Mesothelial cell of epicardium (in vitro differentiated cells): ENCODE measurements at places on chromosomes 1 and 21.

GRCh38 chr1:161740921-161741320 is 8.7 kb upstream of the DUSP12 start:
- no peak for DNase-seq

- no peak for DNase-seq
These were observed 25.7 kb upstream of the SLC19A2 start for GRCh38 chr1:169511316-169512005.

DNA sequence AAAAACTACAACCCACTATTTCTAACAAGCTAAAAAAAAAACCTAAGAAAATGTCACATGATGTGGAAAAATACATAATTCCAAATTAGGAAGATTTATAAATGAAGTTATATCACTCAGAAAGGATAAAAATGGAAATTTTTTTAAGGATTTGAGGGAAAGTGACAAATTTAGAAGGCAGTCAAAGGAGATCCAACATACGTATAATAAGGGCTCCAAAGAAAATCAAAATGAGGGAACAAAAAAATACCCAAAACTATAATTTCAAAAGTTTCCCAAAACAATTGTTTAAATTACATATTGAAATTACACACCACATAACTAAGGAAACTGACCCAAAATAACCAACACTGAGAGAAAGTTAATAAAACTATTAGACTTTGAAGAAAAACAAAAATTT is 381.1 kb upstream of the KAZN start:
- DNase-seq: no peak

DNA sequence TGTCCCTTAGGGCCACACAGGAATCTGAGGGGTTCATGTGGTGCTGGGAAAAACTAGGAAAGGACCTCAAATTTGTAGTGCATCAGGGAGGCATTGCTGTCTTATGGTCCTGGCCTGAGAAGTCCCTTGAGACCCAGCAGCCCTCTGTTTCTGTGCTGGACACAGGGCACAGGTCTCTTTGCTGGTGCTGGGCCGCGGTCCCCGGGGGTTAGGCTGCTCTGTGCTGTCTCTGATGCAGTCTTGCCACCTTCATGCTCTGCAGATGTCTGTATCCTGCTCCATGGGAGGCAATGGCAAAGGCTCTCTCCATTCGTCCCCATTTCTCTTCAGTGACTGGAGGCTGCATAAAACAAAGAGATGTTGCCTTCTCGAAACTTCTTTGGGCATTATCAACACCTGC is 13.0 kb downstream of the EDARADD start:
- DNase-seq: no peak

GRCh38 chr1:103576065-103576464 is 4.7 kb downstream of the AMY2B start:
- no peak for DNase-seq

GRCh38 chr1:79777481-79778219 is 771.1 kb upstream of the ADGRL4 start:
- no peak for DNase-seq

GRCh38 chr1:173009597-173009996 is 41.1 kb downstream of the TNFSF18 start:
- no peak for DNase-seq

- DNase-seq: no peak
These were observed 35.0 kb downstream of the UCK2 start for GRCh38 chr1:165862448-165862847.

GRCh38 chr21:44677881-44678280 is 4.1 kb downstream of the KRTAP12-1 start:
- DNase-seq: no peak

- no peak for DNase-seq
These were observed 1.8 kb upstream of the ATP8B2 start for GRCh38 chr1:154323493-154323892.

DNA sequence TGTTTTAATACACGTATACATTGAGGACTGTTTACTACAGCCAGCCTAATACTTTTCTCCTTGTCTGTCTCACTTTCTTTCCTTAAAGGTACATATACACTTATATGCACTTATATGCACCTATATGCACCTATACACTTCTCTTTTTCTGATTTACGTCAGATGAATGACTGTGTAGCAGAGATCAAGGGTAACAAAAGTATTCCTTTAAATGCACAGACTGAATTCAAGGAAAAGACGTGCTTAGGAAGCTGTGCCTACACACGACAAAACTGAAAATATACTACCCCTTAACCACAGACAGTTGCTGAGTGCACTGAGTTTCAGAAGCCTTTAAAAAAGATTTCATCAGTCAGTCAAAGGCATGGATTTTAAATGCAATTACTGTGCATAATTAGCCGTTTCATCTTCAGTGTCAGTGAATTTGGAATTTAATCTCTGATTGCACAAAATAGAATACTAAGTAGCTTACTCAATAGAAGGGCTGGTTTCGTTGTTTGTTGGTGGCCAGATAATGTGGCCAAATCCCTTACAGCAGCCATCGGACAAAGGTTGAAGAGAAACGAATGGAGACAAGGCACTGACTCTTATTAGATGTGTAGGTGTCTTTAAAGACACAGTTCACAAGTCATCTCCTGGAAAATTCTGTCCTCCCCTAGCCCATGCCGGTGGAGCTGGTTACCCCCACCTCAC is 38.3 kb upstream of the TARBP1 start:
- no peak for DNase-seq

- peak; percentile 58 for DNase-seq
These were observed 71.5 kb downstream of the HHAT start for GRCh38 chr1:210400043-210400840.

- no peak for DNase-seq
These were observed 3.4 kb upstream of the NVL start for GRCh38 chr1:224333309-224333926.

DNA sequence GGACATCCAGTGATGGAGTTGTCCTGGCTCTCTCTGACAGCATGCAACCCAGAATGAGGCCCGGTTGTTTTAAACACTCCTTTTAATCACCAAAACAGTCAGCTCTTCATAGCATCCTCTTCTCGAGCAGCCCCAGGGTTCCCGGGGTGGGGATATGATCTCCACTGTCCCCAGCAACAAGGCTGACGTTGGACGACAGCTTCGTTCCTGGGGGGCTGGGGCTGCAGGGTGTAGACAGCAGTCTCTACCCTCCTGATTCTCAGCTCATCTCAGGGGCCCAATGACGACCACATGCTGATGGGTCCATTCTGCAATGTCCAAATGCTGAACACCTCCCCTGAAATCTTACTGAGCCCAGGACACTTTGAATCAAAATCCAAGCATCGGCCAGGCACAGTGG is 27.0 kb downstream of the TRIM11 start:
- DNase-seq: no peak

DNA sequence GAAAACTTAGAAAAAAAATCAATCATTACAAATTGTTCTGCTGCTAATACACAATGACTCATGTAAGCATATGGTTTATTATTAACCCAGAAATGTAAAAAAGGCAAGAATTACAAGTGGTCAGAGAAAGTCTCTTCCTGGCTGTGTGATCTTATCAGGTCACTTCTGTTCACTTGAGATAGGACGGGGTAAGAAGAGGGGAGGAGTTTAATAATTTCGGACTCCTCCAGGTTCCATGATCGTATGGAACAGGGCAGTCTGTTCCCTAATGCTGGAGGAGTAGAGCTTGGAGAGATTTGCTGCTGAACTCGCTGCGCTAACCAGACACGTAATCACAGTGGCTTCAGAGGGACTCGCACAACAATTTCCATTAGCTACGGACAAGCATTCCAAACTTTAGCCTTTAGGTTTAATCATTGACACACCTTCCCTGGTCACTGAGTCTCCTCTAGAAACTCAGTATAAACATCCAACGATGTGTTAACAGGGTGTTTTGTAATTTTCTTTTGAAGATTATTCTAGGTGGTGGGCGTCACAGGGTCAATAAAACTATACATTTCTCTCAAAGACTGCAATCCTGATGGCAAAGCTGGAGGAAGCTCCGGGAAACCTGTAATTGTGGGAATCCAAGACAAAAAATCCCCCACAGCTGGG is 1.3 kb downstream of the CRYZ start:
- no peak for DNase-seq

- no peak for DNase-seq
These were observed 52.8 kb upstream of the TBX15 start for GRCh38 chr1:119040906-119041305.

DNA sequence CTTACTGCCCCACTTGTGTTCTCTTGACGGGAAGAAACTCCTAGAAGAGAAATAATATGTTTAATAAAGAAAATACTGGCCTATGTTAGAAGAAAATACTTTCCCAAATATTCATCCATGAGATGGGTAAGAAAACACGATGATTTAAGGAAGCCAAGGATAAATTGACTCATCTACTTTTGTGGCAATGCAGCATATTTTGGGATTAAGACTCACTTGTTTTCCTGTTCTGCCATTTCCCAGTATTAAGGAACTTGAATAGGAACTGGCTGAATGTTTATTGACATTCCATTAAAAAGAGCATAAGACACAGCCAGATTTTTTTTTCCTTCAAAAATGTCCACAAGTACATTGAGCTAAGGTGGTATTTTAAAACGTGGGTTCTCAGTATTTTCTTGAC is 10.9 kb upstream of the ADAMTS5 start:
- no peak for DNase-seq

GRCh38 chr1:55287723-55288122 is 72.6 kb upstream of the USP24 start:
- no peak for DNase-seq

- DNase-seq: no peak
These were observed 497.8 kb downstream of the TTLL7 start for GRCh38 chr1:83500987-83501591.

GRCh38 chr1:15277933-15278332 is 30.9 kb downstream of the FHAD1 start:
- DNase-seq: no peak

DNA sequence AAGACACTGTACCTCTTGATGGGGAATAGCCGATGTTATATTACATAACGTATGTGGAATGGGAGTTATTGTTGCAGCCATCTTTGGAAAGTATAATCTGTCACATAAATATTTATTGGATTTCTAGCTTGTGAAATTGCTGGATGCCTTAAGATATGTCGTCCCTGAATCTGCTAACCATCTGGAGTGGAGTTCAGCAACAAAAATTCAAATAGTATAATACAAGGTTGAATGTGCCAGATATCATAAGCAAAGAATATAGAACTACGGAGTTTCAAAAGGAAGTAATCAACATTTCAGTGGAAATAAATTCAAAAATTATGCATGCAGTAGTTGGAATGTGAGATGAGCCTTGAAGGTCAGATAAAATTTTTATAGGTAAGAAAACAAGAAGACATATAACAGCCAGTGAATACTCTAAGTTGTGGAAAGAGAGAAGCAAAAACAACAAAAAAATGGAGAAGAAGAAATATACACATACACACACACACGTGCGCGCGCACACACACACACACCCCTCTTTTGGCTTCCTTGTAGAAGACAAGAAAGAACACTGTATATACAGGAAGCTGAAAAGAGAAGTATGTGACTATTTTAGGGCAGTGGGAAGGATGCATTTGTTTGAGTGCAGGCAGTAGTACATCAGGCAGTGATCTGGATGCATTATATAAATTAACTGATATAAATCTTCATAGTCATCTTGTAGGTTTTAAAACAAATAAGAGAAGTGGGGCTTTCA is 516.7 kb downstream of the KCNT2 start:
- no peak for DNase-seq

- DNase-seq: no peak
These were observed 69.5 kb downstream of the GADD45A start for GRCh38 chr1:67754526-67754920.

GRCh38 chr21:44475266-44475845 is 20.0 kb downstream of the LRRC3 start:
- no peak for DNase-seq

- DNase-seq: no peak
These were observed 2.4 kb downstream of the SLC41A1 start for GRCh38 chr1:205810448-205811157.

- no peak for DNase-seq
These were observed 143.2 kb downstream of the MIS18A start for GRCh38 chr21:32135401-32136363.

GRCh38 chr1:6587261-6588005 is 7.6 kb downstream of the ZBTB48 start:
- no peak for DNase-seq

- no peak for DNase-seq
These were observed 23.6 kb downstream of the NOS1AP start for GRCh38 chr1:162093095-162093494.

GRCh38 chr21:15894596-15894995 is 164.8 kb downstream of the USP25 start:
- DNase-seq: no peak

DNA sequence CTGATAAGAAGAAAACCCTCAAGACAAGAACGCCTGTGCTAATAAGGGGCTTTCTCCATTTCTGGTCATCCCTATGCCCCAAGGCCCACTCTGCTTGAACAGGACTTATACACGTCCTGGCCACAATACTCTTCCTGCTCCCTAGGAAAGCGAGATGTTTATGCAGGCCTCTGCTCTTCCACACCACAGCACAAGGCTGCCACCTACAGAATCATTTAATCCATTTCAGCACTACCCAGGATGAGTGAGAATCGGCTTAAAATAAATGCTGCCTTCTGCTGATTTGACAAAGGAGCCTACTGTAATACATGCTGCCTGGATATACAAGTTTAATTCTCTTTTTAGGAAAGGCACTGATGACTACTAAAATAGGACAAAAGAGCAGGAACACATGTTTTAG is 29.4 kb downstream of the FRRS1 start:
- no peak for DNase-seq

DNA sequence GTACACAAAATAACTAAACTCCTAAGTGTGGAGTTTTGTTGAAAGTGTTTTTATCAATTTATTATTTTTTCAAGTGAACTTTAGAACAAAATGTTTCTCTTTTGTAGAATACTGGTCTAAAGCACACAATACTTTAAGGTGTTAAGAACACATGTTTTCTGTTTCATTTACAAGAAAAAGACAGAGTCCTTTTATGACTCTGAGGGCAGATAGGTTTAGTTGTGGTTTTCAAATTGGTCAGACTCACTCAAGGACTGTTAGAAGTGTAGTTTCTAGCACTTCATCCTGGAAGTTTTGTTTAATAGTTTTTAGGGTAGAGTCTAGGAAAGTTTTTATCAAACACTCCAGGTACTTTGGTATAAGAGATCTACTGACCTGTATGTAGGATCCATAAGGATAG is 376.5 kb downstream of the LRRIQ3 start:
- DNase-seq: no peak

DNA sequence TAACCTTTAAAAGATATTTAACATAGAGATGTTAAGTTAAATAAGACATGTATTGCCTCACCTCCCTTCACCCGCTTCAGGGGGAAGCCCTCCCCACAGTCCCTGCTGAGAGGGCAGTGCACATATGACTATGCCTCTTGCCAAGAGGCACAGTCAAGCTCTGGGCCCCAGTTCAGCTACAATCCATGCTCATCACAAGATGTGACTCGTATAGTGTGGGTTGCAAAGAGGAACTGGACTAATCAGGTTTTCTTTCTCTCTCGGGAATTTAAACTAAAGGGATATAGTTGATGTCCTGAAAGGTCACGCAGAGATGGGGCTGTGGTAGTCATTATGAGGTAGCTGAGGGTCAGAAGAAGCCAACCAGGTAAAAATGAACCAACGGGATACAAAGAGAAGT is 35.6 kb downstream of the LYST start:
- DNase-seq: no peak

DNA sequence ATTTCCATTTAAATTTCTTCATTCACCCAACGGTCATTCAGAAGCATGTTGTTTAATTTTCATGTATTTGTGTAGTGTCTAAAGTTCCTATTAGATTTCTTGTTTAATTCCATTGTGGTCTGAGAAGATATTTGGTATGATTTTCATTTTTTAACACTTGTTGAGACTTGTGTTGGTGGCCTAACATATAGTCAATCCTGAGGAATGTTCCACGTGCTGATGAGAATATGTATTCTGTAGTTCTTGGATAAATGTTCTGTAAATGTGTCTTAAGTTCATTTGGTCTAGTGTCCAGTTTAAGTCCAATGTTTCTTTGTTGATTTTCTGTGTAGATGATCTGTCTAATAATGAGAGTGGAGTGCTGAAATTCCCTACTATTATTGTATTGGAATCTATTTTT is 22.7 kb upstream of the LCE5A start:
- DNase-seq: no peak
